GM12865 (cell line): ENCODE measurements at places on chromosomes 5 and 9.

DNA sequence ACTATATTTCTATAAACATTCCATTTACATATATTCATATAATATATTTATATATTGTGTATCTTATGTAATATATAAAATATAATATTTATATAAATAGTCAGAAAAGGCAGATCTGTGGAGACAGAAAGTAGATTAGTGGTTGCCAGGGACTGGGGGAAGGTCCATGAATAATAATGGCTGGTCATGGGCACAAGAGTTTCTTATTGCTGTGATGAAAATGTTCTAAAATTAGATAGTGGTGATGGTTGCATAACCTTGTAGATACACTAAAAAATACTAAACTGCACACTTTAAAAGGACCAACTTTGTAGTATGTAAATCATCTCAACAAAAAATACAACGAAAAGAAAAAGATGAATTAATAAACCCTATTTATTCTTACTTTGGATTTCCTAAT is 47.3 kb downstream of the NUP155 start:
- no peak for DNase-seq

- DNase-seq, result no peak
Measured at GRCh38 chr5:21858441-21858840, 994.7 kb downstream of the CDH12 start.

DNA sequence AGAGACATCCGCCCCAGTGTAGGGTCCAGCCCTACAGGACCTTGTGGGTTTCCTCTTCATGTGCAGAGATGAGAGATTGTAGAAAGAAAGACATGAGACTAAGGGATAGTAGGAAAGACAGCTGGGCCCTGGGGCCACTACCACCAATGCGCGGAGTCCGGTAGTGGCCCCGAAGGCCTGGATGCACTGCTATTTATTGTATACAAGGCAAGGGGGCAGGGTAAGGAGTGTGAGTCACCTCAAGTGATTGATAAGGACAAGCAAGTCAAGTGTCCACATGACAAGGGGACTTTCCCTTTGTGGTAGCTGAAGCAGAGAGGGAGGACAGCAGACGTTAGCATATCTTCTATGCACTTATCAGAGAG is 6.2 kb upstream of the TMEM141 start:
- peak; percentile 55 for DNase-seq

GRCh38 chr5:172869691-172870090 is 35.6 kb downstream of the ERGIC1 start:
- DNase-seq, result no peak

- no peak for DNase-seq
Measured at GRCh38 chr5:125574491-125575044, 828.1 kb upstream of the ZNF608 start.
